ENCODE measurements at places on chromosomes 12 and 14. TPM values are rescaled to one million over a fixed set of nuclear protein-coding genes. Genes with fewer than 3 reads are reported as not detected.

GRCh38 chr12:4284306-4284705, 10.7 kb downstream of the CCND2 start:
- DNase-seq, result no peak

- DNase-seq, result peak; percentile 78
These were observed at the start of gene EXD2 for GRCh38 chr14:69191340-69192111. Gene EXD2 (plus strand): TSS chr14:69191498. CDS start chr14:69209471, 17,973 bp downstream.

GRCh38 chr14:50475460-50475859, 56.9 kb downstream of the MAP4K5 start:
- no peak for DNase-seq

DNA sequence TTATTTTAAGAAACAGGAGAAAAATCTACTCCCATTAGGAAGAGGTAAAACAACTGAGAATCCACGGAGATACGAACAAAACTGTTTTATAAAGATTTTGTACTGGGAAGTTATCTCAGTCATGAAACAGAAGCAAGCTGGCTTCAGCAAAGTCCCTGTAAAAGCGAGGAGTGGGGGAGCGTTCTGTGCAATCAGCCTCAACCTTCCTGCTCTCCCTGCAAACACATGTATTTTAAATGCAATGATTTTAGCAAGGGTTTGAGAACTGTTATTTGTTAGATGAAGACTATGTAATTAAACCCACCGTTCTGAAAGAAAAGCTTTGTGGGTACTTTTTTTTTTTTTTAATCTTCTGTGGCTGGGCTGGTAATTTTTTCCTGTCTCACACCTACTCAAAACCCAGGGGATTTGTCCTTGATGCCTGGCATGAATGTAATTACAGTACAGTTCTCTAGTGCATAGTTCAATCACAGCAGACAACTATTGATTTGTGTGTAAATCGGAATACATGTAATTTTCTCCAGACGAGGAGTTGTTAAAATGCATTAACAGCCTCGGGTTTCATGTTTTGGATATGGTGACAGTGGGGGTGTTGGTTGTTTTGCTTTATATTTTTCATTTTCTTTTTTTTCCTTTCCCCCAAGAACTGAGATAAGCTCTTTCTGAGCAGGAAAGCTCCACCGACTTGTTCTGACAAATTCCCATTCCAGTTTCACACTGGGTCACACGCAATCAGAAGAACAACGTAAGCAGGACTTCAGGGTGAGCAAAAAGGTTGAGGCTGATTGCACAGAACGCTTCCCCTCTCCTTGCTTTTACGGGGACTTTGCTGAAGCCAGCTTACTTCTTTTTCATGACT, 153.6 kb downstream of the PHLDA1 start:
- DNase-seq, result no peak

- no peak for DNase-seq
These were observed 40.1 kb upstream of the STRAP start for GRCh38 chr12:15842108-15842507.

- no peak for DNase-seq
These were observed 900 bp downstream of the NOP2 start for GRCh38 chr12:6567112-6567670.

- no peak for DNase-seq
These were observed 1254.2 kb downstream of the FSCB start for GRCh38 chr14:43252866-43253265.

Gene SERPINA10
- total RNA-seq, result not detected

Gene TAS2R46
- total RNA-seq, result 0.76 TPM
